ENCODE measurements at places on chromosomes 13 and 19.

DNA sequence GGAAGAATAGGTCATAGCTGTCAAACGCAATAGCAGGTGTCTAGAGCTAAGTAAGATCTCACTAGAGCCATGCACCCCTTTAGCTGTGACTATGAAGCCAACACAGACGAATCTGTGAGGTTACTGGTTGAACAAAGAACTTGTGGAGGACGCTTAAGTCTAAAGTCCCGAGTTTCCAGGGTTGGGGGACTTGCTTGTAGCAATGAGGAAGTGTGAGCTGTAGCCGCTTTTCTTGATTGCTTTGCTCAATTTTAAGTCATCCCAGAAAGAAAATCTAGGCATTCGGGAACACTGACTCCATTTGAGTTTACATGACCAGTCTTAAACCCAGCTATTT is 1.6 kb downstream of the GPC5 start:
- peak; percentile 11 for DNase-seq

GRCh38 chr13:41813426-41813825 is 147.5 kb downstream of the VWA8 start:
- DNase-seq: no peak

DNA sequence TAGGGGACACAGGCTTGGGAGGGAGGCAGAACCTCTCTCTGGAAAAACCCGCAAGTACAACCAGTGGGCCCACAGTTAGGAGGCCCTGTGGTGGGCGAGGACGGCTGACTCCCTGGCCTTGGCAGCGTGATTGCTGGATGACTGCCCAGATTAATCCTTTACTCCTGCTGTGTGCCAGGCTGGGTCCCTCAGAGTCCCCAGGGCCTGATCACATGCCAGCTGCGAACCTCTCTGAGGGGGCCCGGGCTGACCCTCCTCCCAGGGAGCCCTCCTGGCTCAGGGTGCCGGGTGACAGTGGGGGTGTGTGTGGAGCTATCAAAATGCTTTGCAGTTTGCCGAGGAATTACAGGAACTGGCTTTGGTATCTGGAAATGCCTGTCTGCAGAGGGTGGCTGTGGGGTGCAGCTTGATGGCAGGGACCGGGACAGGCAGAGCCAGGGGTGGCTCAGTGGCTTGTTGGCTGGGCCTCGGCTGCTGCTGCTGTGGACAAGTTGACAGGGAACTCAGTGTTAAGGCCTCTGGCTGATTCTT is 48.9 kb downstream of the DNM2 start:
- no peak for DNase-seq

- DNase-seq: no peak
These were observed 270.4 kb downstream of the ENOX1 start for GRCh38 chr13:43516401-43516833.

GRCh38 chr13:40169476-40169875 is 497.0 kb downstream of the FOXO1 start:
- DNase-seq: no peak

DNA sequence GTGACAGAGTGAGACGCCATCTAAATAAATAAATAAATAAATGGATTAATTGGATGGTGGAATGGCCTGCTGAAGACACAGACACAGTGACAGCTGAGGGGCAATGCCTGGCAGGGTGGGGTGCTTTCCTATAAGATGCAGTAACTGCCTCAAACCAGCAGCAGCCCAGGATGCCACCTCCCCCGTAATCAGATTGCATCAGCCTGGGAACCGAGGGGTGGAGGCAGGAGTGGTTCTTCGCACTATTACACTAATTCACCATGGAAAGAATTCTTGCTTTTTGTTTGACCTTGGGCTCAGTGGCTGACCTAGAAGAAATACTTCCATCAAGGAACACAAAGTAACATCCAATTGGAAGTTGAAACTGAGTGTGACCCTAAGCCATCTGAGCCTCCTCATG is 31.6 kb upstream of the USP12 start:
- no peak for DNase-seq

DNA sequence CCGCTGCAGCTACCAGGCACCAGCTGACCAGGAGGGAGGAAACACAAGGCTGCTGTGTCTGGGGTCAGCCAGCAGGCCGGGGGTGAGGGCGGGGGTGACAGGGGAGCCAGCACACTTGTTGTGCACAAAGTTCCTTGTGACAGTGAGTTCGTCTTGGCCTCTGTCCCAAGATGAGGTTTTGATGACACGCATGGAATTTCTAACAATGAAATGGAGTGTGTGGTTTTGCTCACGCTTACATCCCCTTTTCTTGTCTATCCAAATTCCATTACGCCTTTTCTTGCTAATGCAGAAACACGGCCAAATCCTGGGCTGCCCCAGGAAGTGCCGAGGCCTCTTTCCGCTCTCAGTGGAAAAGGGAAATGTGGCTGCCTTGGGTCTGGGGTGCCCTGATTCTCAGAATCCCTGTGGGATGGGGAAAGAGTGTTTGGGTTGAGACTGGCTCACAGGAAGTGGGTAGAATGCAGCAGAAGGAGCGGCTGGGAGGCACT is 73.8 kb downstream of the GADD45B start:
- DNase-seq: no peak

- DNase-seq: no peak
These were observed 1450.7 kb upstream of the SPRY2 start for GRCh38 chr13:81791641-81792040.

- no peak for DNase-seq
These were observed 141.0 kb downstream of the DCLK1 start for GRCh38 chr13:35990196-35990595.

DNA sequence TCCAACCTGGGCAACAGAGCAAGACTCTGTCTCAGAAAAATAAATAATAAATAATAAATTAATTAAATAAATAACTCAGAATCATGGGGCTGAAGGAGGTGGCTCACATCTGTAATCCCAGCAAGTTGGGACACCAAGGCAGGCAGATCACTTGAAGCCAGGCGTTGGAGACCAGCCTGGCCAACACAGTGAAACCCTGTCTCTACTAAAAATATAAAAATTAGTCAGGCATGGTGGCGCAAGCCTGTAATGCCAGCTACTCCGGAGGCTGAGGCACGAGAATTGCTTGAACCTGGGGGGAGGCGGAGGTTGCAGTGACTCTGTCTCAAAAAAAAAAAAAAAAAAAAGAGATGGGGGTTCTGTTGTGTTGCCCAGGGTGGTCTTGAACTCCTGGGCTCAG is 7.2 kb downstream of the TMEM38A start:
- DNase-seq: no peak

GRCh38 chr13:23934520-23934919 is 37.2 kb upstream of the C1QTNF9B start:
- DNase-seq: no peak

- DNase-seq: peak; percentile 64
These were observed 108.7 kb downstream of the TEX29 start for GRCh38 chr13:111429064-111429558.

DNA sequence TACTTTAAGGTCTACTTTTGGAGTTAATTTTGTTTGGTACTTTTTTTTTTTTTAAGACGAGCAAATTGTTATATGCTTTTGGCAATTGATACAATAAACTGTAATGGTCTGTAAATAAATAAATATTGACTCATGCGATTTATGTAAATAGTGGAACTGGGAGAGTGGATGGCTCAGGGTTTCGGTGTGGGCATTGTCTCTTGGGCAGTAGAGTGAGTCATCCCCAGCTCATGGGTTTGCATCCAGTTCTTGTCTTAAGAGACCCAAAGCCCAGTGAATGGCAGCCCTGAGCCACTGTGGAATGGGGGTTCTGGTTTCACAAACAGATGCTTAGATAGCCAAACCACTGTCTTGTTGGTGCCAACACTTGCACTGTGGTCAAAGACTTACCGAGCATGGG is 33.0 kb downstream of the FGF9 start:
- DNase-seq: no peak

GRCh38 chr13:44136696-44137268 is 236.8 kb upstream of the SERP2 start:
- no peak for DNase-seq

DNA sequence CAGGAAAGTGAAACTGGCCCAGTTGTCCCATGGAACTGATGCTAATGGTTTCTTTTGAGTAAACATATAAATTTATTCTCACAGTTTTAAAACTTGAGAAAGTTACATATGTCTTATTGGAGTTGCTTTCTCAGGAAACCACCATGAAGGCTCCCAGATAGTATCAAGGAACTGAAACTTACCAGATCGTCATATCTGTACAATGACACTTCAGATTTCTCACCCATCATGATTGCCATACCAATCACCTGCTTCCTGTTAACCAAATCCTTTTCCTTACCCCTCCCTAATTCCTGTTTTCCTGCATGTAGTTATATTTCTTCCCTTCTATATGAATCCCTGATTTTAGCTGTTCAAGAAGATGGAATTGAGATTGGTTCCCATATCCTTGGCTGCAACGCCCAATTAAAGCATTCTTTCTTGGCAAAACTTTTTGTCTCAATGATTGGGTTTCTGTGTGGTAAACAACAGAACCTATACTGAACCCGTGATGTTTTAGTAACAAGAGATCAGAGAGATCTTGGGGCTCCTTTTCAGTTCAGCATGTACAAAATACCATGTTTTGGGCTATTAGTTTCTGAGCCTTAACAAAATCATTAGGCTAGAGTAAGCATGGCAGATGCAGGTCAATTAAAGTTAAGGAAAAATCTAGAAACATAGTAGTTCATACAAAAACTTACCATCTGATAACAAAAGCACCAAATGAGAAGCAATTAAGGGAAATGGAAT is 781.3 kb upstream of the MIR17HG start:
- DNase-seq: no peak

- no peak for DNase-seq
These were observed 243.8 kb upstream of the MAB21L1 start for GRCh38 chr13:35720290-35720689.

Measured in GM13976 (cell line).